ENCODE measurements at places on chromosomes 13 and 19.

GRCh38 chr19:29366757-29367156, 153.8 kb upstream of the UQCRFS1 start:
- DNase-seq = no peak

DNA sequence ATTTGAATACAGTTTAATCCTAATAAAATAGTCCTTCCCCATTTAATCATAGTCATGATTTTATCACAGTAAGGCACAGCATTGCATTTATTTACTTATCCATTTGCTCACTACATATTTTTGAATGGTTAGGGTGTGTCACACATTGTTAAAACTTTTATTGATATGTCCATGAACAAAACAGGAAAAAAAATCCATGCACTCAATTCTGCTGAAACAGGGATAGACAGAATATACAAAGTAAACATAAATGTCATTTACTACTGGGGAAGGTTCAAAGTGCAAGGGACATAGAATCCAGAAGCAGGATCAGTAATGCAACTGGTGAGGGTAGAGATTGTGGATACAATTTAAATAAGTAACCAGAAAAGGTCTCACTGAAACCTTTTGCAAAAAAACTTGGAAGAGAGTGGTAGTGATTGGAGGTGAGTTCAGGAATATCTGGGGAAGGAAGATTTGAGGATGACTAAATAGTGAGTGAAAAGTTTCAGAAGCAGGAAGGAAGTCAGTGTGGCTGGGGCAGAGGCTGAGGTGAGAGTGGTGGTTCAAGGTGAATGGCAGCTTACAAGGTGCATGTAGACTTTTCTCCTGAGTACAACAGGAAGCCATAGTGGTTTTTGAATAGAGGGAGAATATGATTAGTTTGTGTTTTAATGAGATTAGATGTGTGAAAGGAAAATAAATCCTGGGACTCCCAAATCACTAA, 387.2 kb upstream of the ATXN8OS start:
- no peak for DNase-seq

DNA sequence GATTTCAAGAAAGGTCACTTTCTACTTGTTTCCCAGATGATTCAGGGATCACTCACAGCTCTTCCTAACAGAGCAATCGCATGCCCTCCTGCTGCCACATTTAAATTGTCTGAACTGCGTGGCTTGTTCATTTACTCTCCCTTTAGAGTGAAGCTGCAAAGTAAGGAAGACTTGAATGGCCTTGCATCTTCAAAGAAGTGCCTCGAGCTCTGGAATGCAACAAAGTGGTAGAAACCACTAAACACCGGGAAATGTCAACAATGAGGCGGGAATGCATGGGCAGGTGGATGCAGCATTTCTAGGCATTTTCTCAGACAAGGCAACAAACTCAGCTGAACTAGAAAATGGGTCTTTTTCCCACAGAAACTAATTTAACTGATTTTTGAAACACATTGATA, 10.3 kb upstream of the DACH1 start:
- no peak for DNase-seq

DNA sequence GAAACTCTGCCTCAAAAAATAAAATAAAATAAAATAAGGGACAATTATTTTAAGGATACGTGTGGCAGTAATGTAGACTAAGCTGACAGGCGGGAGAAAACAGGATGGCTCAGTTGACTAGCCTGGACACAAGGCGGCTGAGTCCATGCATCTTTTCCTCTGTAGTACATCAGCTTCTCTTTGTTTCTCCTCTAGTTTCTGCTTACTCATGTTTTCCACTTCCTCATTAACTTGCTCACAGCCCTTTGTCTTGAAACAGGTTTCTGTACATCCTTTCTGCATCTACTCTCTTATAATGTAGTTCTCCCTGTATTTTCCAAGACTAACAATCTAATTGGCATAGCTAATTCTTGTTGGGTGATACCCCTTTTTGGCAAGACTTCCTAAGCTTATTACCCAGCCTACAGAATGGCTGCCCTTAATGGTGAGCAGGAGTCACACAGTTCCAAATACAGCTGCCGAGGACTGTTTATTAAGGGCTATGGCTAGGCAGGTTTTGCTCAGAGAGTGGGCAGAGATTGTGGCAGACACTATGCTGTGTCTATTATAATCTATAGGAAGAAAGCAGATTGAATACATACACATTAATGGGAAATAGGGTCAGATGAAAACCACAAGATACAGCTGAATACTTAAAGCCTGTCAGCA, 58.7 kb upstream of the KLF5 start:
- DNase-seq = no peak

- DNase-seq = no peak
These were observed 70.3 kb downstream of the TEX29 start for GRCh38 chr13:111390522-111391270.

All from brain pericyte (primary cell).